ENCODE measurements at places on chromosomes 2 and 18.
A peak's percentile ranks its signal among the peaks of the same experiment; 100 is the strongest.

- no peak for DNase-seq
These were observed 3.6 kb downstream of the EIF5B start for GRCh38 chr2:99340669-99341236.

DNA sequence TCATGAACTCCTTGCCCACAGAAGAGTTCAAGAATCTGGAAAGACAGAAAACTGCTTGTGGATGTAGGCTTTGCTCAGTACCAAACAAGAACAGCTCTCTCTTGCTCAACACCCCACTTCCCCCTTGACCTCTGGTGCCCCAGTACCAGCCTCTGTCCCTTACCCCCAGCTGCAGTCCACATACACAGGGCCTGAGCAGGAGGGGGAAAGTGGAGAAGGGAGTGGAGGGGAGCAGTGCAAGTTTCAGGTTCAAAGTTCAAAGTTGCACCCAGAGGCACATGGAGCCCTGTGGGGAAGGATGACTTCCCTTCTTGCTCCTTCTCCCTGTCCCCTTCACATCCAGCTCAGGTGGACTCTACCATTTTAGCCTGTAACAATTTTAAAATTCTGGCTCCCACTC, 61.1 kb upstream of the LPIN2 start:
- no peak for DNase-seq

DNA sequence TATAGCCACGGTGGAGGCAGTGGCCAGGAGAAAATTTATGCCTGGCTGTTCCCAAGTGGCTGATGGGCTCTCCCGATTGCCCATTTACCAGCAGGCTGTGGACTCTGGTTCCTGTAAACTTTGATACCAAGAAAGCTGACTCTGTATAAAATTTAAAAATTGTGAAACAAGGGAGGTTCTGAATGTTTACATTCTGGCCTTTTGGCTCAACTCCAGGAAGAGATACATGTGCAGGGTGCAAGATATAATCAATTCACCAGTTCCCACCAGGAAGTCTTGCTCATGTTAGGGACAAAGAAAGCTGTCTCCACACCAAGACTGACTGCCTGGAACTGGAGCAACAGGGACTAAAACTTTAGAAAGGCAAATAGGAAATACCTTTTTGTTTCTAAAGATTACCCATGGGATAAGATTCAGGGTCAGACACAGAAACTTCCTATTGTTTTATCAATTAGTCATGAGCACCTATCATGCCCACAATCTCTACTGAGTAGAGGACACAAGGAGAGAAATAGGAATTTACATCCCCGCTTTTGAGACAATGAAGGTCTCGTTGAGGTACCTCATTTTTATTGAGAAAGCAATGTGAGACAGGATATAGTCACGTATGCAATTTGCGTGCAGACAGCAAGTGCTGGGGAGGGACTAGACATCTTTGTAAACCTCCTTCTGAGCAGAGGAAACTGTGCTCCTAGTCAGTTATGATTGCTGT, 123.5 kb downstream of the LIPG start:
- no peak for DNase-seq

GRCh38 chr2:8889978-8890377, 52.6 kb upstream of the KIDINS220 start:
- no peak for DNase-seq

DNA sequence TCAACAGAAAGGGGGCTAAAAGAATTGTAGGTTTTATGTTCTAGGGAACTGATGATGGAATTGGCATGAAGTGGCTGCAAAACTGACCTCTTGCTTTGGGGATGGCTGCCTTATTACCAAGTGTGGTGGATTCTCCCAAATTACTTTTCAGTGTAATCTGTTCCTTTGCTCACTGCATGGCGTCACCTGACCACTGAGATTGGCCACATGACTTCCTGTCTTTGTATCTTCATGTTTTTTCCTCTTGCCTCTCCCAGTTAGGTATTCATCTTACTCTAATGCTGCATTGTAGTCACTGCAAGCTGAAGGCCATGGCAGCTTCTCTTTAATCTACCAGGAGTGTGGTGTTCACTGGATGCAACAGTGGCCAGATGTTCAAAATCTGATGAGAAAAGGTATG, 257.7 kb upstream of the TNP1 start:
- no peak for DNase-seq

DNA sequence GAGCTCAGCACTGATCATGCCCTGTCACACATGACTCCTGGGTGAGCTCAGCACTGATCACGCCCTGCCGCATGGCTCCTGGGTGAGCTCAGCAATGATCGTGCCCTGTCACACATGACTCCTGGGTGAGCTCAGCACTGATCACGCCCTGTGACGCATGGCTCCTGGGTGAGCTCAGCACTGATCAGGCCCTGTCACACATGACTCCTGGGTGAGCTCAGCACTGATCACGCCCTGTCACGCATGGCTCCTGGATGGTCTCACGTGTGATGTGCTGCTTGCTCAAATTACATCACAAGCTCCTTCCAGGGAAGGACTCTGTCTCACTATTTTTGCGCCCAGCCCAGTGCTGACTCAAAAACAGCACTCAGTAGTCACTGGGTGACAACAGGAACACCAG, 258.0 kb downstream of the HDAC4 start:
- DNase-seq: no peak

GRCh38 chr2:61759718-61760117, 94.1 kb downstream of the FAM161A start:
- peak; percentile 28 for DNase-seq

DNA sequence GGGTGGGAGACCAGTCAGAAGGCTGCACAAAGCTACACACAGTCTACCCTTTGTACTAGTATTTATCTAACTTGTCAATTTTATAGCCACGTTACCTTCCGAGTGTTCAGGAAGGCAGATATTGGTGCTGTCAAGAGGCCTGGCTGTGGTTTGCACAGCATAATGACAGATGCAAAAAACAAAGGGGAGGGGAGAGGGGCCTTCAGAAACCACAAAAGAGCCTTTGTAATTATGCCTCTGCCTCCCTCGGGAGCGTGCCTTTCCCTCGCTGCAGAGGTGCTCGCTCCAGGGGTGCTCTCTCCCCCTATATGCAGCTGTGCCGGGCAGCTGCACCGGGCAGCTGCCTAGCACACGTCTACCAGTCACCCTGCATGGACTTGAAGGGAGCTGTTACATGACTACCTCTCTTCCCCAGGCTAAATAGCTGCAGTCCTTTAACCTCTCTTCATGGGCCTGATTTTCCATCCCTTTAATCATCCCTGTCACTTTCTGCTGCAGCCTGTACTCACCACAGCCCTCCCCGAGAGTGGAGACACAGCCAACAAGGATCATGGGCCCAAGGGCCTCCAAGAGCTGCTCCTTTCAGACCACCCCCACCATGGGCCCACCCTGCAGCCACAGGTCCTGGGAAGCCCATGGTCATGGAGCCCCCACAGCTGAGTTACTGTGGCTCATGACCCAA, 168.4 kb upstream of the PKDCC start:
- no peak for DNase-seq

DNA sequence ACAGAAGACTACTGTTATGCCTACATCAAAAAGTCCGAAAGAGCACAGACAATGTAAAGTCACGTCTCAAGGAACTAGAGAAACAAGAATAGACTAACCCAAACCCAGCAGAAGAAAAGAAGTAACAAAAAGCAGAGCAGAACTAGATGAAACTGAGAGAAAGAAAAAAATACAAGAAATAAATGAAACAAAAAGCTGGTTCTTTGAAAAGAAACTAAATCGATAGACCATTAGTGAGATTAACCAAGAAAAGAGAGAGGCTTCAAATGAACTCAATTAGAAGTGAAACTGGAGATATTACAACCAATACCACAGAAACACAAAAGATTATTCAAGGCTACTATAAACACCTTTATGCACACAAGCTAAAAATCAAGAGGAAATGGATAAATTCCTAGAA, 271.8 kb downstream of the MBD2 start:
- no peak for DNase-seq

DNA sequence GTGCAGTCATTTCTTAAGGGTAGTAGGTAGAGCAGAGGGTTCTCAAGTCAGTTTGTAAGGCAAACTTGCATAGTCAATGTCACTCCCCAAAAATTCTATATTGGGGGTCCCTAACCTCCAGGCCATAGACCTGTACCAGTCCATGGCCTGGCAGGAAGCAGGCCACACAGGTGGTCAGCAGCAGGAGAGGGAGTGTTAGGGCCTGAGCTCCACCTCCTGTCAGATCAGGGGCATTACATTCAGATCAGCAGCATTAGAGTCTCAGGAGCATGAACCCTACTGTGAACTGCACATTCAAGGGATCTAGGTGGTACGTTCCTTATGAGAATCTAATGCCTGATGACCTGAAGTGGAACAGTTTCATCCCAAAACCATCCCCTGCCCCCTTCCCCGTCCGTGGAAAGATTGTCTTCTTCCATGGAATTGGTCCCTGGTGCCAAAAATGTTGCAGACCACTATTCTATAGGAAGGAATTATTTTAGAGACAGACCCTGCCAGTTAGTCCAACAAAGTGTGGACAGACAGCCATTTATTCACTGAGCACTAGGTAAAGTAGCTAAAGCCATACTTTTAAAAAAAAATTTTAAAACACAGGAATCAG, 6.7 kb downstream of the COA5 start:
- DNase-seq: no peak

GRCh38 chr18:48877941-48878340, 72.8 kb downstream of the SMAD7 start:
- no peak for DNase-seq

- DNase-seq: no peak
These were observed 20.5 kb downstream of the PDIA6 start for GRCh38 chr2:10792001-10792634.

- no peak for DNase-seq
These were observed 56.8 kb downstream of the BIN1 start for GRCh38 chr2:127049927-127050802.

- DNase-seq: no peak
These were observed 33.6 kb upstream of the MGAT4A start for GRCh38 chr2:98764499-98764898.

GRCh38 chr18:2351126-2351850, 220.0 kb downstream of the METTL4 start:
- no peak for DNase-seq

DNA sequence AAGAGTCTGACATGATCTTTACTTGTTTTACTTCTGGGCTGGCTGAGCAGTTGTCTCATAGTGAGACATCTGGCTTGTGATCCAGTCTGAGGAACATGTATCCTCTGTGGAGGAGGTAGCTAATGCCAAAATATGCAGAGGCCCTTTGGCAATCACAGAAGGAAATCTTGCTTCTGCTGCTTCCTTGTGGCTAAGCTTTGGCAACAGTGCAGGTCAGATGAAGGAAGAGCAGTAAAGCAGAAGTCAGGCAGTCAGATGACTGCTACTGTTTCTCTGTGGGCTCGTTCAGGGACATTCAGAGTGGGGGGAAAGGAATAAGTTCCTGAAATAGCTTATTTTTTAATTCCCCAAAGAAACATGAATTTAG, 22.3 kb downstream of the DOK1 start:
- DNase-seq: no peak

DNA sequence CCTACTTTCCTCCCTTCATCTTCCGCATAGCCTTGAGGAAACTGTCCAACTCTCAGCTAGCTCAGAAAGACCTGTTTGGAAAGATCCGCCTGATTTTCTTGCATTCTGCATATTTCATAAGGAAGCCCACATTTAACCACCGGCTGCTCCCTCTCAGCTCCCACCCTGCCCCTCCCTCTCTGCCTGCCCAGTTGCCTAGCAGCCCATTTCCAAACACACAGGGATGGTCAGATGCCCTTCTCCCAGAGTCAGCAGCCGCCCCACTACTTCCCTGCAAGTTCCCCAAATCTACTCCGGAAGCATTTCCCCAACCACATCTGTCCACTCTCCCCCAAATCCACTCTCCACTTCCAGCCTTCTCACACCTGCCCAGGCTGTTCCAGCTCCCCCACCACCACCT, 96.0 kb downstream of the TNS1 start:
- no peak for DNase-seq

DNA sequence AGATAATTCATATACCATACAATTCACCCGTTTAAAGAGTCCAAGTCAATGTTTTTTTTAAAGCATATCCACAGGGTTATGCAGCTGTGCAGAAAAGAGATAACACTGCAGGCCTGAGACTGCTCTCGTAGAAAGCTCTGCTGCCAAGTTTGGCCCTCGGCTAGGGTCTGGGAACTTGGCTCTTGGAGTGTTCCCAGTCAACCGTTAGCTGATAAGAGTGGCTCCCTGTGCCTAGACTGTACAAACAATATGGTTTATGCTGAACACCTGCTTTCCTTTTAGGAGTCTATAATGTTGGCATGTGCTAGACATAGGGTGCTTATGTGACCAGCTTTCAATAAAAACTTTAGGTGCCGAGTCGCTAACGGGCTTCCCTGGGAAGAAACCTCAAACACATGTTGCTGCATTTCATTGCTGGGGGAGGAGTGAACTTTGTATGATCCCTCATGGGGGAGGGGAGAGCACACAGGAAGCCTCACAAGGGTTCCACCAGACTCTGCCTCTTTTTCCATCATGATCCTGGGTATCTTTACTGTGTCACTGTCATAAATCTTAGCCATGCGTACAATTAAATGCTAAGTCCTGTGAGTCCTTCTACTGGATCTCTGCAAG, 34.7 kb downstream of the RFX8 start:
- no peak for DNase-seq

DNA sequence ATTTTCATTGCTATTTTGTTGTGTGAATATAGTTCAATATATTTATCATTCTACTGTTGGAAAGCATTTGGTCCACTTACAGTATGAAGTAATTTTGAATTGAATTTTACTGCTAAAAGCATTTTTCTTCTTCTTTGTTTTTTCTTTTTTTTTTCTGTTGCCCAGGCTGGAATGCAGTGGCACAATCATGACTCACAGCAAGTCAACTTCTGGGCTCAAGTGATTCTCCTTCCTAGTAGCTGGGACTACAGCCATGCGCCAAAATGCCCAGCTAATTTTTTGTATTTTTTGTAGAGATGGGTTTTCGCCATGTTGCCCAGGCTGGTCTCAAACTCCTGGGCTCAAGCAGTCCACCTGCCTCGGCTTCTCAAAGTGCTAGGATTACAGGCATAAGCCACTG, 2.4 kb upstream of the ETAA1 start:
- DNase-seq: no peak

GRCh38 chr2:175176624-175177023, 4.9 kb downstream of the ATP5MC3 start:
- no peak for DNase-seq

- no peak for DNase-seq
These were observed 18.6 kb upstream of the IL18R1 start for GRCh38 chr2:102337012-102337411.

DNA sequence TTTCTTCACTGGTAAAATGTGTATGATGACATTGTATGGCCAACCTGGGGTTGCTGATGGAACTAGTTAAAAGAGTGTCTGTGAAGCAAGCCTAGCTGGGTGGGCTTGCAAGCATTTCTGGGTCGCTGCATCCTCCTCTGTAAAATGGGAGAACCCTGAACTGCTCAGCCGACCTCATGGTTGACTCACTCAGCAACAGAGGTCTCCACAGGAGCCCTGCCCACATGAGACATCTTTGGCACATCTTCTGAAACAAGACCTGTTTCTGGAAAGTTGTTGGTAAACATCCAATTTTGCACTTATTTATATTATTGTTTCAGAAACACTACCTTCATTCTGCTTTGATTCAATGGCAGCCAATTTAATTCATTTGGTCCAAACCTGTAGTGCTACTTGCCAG, 52.6 kb downstream of the BCL11A start:
- DNase-seq: no peak

Measured in AG04449 (cell line).